CMK (cell line): ENCODE measurements at places on chromosomes 3 and 15.

GRCh38 chr3:158452334-158452733 lies 118.7 kb upstream of the MLF1 start:
- DNase-seq, result no peak

DNA sequence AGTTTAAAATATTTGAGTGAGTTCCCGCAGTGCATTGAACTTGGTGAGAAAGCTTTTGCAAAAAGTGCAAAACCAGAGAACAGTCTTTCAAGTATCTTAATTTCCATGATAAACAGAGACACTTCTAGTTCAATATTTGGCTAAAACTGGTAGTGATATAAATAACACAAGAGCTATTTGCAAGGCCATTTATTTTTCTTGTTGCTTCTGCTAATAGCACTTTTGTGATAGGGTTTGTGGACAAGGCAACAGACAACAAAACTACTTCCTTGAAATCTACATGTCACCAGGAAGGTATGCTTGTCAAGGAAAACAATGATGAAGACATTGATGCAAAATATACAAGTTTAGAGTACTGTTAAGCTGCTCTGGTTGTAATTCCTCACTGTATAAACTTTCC lies 1225.1 kb downstream of the OTOL1 start:
- DNase-seq, result no peak

DNA sequence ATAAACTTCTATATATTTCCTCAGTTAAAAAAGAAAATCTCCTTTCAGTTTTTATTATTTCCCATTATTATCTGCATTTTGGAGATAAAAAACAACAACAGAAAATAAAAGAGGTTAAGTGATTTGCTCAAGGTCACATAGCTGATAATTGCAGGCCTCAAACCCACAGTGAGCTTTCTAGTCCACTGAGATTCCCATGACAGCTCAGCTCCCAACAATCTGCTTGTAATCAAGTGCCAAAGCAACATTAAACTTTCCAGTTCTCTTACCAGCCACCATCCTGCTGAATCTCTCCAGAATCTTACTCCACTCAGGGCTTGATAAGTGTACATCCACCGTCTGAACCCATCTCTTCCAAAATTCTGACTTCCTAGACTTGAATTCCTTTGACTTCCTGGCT lies 318.2 kb upstream of the SEMA6D start:
- DNase-seq, result no peak

- no peak for DNase-seq
Measured at GRCh38 chr15:90031231-90031791, 30.2 kb downstream of the ZNF710 start.

DNA sequence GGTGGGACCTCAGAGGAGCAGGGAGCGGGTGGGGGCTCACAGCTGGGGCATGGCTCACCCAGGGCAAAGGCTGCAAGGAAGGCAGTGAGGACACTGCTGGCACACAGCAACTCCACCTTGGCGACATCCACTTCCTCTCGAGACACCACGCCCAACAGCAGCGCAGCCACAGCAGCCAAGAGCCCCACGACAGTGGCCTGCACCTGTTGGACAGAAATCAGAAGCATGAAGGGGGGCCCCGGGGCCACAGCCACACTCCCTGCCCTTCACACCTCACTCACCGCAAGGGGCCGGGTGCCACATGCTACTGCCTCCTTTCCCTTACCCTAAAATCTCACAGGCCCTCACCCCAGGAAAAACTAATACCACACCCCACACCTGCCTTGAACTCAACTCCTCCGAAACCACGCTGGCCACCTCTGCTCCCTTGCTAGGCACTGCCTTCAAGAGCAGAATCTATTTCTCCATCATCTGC lies 57.3 kb downstream of the ROPN1B start:
- no peak for DNase-seq

GRCh38 chr15:94070356-94071295 lies 160.7 kb upstream of the MCTP2 start:
- DNase-seq, result no peak

GRCh38 chr15:84603630-84604379 lies 3.0 kb downstream of the ZSCAN2 start:
- DNase-seq, result no peak
